ENCODE measurements at places on chromosomes 12 and 14.

DNA sequence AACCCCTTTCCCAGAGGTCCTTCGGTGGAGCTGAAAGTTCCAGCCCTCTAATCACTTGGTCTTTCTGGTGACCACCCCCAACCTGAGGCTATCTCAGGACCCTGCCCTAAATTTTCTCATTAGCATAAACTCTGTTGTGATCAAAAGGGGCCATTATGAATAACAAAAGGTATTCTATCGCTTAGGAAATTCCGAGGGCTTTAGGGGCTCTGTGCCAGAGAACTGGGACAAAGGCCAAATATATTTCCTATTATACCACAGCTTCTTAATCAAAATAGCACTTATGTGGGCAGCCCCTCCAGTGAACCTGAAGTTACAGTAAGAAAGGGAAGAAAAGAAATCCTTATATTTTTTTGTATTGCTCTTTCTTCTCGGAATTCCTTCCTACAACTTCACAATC is 125.3 kb upstream of the NPAS3 start:
- no peak for DNase-seq

- no peak for DNase-seq
Measured at GRCh38 chr14:33460164-33460563, 490.7 kb downstream of the EGLN3 start.

DNA sequence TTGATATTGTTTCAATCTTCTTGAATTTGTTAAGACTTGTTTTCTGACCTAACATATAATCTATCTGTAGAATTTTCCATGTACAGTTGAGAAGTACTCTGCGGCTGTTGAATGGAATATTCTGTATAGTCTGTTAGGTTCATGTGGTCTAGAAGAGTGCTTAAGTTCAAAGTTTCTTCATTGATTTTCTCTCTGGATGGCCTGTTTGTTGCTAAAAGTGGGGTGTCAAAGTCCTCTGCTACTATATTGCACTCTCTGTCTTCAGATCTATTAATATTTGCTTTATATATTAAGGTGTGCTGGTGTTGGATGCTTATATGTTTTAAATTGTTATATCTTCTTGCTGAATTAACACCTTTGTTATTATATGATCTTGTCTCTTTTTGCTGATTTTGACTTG is 290.9 kb upstream of the STXBP6 start:
- DNase-seq: no peak

- DNase-seq: peak; percentile 60
Measured at GRCh38 chr12:65335021-65335714, 56.7 kb downstream of the MSRB3 start.

DNA sequence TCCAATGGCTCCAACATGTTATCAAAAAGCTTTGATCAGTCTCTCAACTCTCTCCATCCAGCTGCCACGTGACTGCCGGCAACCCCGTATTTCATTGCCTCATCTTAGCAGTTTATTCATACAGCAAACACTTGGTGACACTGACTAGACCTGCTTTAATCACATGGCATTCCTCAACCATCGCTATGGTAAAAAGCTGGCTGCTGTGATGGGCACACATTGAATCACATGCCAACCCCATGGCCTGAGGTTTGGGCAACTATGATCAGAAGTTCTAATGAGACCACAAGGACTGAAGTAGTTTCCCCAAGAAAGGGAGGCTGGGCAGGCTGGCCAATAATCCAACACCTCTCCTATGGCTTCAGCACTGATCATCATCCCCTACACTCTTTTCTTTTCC is 40.6 kb upstream of the TAS2R42 start:
- no peak for DNase-seq

Data from SK-N-MC (cell line).